ENCODE measurements at places on chromosomes 13 and 19.

- DNase-seq, result no peak
Measured at GRCh38 chr13:27933580-27934328, 14.0 kb downstream of the PDX1 start.

GRCh38 chr19:54429176-54429495 is 13.9 kb downstream of the TTYH1 start:
- no peak for DNase-seq

GRCh38 chr19:45027371-45027770 is 11.5 kb upstream of the CLASRP start:
- DNase-seq, result no peak

DNA sequence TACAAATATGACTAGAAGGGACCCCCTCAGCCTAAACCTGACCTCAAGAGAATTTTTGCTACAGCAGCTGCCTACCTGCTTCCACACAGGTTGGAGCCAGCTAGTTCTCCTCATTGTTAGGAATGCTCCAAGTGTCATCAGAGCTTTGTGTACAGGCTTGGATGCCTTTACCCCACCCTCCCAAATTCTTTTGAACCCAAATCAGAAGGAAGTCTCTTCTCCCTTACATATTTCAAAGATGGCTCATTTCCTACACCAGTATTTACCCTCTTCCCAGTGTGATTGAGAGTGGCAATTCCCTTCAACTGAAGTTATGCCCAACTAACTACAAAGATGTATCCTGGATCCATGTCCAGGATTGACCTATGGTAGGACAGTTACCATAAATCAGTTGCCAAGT is 323.2 kb downstream of the OXGR1 start:
- no peak for DNase-seq

DNA sequence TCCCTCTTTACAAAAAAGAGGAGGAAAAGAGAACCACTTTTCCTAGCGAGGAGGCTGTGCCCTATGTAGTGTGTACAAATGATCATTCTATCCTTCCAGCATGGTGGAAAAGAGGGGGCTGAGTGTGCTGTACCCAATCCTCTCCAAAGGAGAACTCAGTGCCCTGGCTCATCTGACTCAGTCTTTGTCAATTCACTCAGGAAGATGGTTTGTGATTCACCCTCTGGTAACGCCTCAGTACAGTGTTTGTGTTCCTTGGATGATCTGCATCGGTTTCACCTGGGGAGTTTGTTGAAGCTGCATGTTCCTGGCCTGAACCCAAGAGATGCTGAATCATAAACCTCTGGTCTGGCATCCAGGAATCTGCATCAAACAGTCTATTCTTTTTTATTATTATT is 18.3 kb upstream of the ENOX1 start:
- no peak for DNase-seq

- peak; percentile 30 for DNase-seq
Measured at GRCh38 chr19:50358483-50359327, 6.7 kb downstream of the NAPSA start.

- DNase-seq, result peak; percentile 72
Measured at GRCh38 chr19:2239771-2240770, 3.4 kb downstream of the SF3A2 start.

DNA sequence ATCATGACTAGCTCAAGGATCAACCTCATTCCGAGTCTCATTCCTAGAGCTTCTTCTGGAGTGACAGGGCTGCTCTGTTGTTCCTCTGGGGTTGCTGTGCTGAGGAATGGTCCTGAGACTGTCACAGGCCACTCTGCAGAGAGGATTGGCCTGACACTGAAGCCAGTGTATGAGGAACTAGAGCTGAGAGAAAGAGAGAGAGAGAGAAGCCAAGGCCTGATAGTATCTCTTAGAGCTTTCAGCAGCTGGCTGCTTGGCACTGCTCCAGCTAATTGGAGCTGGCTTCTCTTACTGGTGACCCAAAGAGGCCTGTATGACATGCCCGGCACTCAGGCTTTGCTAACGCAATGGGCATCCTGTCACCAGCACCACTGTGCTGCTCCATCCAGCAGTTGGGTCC is 73.4 kb upstream of the FLT1 start:
- no peak for DNase-seq

GRCh38 chr19:48681127-48681470 is 8.3 kb upstream of the NTN5 start:
- DNase-seq, result no peak

- DNase-seq, result no peak
Measured at GRCh38 chr19:1223018-1223855, 14.6 kb downstream of the CBARP start.

DNA sequence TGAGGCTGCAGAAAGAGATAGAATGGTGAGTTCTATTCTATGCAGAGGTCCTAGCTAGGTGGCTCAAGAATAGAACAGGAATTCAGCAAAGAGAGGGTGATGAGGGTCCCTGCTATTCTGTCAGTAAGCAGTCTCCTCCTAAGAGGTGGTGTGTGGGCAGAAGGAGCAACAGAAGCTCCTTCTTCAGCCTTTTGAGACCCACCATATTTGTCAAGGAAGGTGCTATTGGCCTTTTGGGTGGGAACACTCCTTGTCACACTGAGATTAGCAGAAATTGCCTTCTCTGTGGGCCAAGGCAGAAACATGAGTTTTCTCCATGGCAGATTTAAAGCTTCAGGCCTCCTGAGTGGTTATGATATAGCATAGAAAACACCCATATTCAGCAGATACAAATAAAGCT is 39.4 kb upstream of the RAP2A start:
- no peak for DNase-seq

DNA sequence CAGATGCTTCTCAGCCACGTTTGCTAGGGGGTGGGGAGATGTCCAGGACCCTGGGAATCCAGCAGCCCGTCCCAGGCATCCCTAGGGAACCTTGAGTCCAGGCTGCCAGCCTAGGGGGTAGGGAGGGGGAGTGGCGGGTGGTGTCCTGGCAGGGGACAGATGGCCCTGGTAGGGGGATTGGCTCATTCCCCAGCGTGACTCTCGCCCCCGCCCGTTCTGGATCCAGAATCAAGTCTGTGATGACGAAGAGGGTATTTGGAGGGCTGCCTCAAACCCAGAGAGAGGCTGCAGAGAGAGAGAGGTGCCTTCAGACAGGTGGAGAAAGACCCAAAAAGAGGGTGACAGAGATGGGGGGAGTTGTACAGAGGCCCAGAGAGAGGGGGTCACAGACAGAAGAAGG is 4.1 kb downstream of the SLC17A7 start:
- no peak for DNase-seq

DNA sequence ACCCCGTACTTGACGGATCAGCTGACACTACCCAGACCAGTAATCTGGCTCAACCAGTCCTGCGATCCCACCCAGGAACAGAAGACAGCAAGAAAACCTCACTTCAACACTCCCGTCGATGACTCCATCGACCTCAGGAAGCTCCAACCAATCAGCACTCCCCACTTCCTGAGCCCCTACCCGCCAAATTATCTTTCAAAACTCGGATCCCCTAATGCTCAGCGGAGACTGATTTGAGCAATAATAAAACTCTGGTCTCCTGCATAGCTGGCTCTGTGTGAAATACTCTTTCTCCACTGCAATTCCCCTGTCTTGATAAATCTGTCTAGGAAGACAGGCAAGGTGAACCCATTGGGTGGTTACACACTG is 1.2 kb downstream of the LSM4 start:
- DNase-seq, result no peak

GRCh38 chr13:57932061-57932460 is 300.5 kb downstream of the PCDH17 start:
- no peak for DNase-seq

- no peak for DNase-seq
Measured at GRCh38 chr13:46334035-46334822, 52.8 kb downstream of the RUBCNL start.

DNA sequence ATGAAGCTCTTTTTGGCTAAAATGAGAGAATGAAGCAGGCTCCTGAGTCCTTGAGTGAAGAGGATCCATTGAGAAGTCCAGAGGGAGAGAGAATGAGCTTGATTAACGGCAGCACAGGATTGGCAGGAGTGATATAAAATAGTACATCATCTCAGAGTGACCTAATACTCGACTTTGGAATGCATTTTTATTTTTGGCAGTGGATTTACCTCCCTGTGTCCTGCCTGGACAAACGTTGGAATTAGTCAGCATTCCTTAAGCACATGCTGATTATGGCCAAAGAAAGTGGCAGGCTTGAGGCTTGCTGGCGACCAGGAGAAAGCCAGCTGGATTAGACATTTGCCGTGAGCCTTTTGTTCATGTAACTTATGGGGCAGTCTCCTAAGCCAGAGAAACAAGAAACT is 22.9 kb downstream of the LRCH1 start:
- DNase-seq, result no peak

GRCh38 chr19:17860993-17861360 is 1.3 kb downstream of the RPL18A start:
- DNase-seq, result no peak

GRCh38 chr19:34244611-34245299 is 9.6 kb upstream of the GARRE1 start:
- DNase-seq, result no peak

GRCh38 chr13:79349011-79349410 is 57.0 kb downstream of the RBM26 start:
- no peak for DNase-seq

DNA sequence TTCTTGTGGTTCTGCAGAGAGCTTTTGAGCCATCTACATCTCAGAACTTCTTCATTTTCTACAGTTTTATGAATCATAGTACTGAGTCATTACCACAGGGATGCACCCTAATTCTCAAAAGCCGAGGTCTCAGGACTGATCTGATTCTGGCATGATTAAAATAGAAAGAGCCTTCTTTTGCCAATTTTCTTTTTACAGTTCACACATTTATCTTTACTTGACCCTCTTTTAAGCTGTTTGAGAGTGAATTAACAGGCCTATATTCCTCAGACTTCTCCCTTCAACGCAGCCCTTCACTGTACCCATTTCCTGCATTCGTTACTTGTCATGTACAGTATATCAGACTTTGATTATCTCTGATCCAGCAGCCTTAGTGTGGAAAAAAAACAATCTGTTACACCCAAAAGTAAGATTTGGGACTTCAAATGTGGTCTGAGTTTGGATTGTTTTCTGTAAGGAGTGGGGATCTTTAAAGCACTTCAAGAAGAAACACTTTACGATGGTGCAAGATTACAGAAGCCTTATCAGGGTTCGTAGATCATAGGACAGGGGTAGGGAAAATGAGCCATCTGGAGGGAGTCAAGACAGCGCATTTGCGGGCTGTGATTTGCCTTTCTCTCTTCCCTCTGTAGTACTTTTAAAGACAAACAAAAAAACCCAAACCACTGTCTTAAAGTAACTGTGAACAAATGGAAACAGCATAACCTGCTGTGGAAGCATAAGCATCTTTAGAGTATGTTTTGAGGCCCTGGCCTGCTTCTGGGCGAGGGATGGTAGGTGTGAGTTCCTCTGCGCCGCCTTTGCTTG is 15.3 kb upstream of the GPR183 start:
- peak; percentile 32 for DNase-seq

DNA sequence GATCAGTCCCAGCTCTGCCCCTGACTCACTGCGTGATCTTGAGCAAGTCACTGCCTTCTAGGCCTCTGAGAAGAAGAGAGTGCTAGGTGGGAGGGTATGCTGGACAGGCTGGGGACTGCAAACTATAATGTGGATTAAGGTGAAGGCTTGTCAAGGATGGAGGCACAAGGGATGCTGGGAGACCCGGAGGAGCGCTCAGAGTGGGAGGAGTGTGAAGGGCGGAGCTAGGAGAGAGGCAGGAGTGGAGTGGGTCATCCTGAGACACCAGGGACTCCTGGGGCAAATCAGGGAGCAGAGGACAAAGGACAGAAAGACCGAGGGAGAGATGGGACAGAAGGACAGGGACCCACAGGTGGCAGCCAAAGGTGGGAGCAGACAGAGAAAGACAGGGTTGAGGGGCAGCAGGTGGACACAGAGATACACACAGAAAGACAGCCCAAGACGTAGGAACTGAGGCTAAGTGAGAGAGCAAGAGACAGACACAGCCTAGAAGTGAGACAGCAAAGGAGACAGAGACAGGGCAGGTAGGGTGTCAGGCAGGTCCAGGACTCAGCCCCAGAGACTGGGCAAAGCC is 2.6 kb downstream of the GRIK5 start:
- no peak for DNase-seq

GRCh38 chr13:79483086-79483706 is 2.2 kb downstream of the NDFIP2 start:
- DNase-seq, result no peak

GRCh38 chr13:98938801-98939200 is 39.1 kb downstream of the DOCK9 start:
- DNase-seq, result no peak

DNA sequence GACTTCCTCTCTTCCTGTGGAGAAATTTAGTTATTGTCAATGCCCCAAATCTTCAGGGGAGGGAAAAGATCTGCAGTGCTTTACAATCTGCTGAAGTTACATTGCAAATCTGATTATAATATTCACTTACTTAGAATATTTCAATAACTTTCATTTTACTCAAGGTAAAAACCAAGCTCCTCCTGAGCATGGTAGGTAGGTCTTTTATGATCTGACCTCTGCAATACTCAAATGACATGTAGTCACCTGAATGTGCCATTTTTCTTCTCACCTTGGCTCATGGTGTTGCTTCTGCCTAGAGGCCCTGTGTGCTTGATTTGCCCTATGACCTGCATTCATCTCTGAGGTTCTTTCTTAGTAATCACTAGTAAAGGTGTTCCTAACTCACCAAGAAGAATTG is 331.4 kb downstream of the HS6ST3 start:
- DNase-seq, result no peak

DNA sequence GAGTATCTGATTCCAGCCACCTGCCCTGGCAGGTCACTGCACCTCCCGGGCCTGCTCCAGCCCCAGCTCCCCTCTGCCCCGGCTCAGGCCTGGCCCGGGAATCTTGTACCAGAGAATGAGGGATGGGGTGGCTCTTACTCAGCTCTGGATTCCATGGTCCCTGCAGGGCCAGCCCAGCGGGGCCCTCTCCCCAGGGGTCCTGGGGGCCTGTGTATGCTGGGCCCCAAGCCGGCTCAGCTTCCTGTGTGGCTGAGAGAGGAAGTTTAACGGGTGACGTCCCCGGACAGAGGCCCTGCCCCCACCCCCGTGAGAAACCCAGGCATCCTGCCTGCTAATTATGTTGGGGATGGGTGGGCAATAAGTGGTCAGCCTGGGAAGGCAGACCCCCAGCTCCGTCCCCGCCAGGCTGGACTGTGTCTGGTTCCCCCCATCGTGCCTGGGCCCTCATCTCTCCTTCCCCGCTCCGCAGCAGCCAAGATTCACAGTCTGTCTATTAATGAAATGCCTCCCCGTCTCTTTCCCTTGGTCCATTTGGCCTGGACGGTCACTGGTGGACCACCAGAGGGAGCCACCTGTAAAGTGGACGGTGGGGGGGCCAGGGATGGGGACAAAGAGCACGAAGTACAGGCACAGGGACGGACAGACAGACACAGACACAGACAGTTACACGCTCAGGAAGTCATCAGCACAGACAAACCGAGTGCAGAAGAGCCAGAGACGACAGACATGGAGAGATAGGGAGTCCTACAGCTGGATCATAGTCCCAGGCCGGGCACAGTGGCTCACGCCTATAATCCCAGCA is at the start of gene DENND1C:
Gene DENND1C (minus strand): TSS at position 247 of the 802 bp plus-strand sequence. CDS start 92 bp downstream, at position 155.
- peak; percentile 71 for DNase-seq

GRCh38 chr19:13699786-13700185 is 64.5 kb upstream of the MRI1 start:
- no peak for DNase-seq

DNA sequence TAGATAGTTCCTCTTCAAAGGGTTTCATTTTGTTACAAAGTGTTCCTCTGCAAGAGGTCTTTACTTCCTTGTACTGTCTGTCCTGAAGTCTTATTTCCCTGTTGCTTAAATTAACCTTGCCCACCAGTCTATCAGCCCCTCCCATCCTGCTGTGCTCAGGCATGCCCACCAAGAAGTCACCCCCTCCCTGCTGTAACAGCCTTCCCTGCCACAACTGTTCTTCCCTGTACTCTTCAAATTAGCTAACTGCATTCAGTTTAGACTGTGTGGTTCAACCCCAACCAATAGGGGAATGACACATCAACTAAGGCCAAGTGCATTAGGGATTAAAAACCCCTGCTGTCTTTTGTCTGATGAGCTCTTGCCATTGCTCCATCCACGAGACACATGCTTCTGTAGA is 34.4 kb upstream of the ZNF562 start:
- no peak for DNase-seq

Measured in T-cell (primary cell).